ENCODE measurements at places on chromosomes 7 and 10.

DNA sequence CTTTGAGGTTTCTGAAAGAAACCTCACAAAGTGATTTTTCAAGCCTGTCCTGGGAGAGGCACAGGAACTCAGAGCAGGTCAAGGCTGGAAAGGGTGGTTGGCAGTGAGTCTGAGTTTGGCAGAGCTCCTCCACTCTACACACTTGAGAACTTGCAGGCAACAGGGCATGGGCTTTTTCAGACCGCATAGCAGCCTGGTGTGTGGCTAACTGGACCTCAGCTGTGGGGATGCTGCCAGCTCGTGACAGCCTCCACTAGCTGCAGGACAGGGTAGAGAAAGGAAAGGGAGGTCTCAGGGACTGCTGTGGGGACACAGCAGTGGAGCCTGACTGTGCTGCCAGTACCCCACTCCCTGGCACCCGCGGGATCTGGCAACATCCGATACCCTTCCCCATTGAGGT is 2.6 kb downstream of the CDHR1 start:
- no peak for DNase-seq

GRCh38 chr10:115503546-115503945 is 410.4 kb downstream of the ATRNL1 start:
- DNase-seq, result no peak

- no peak for DNase-seq
These were observed 650 bp upstream of the ZFAND2A start for GRCh38 chr7:1160670-1161021.

DNA sequence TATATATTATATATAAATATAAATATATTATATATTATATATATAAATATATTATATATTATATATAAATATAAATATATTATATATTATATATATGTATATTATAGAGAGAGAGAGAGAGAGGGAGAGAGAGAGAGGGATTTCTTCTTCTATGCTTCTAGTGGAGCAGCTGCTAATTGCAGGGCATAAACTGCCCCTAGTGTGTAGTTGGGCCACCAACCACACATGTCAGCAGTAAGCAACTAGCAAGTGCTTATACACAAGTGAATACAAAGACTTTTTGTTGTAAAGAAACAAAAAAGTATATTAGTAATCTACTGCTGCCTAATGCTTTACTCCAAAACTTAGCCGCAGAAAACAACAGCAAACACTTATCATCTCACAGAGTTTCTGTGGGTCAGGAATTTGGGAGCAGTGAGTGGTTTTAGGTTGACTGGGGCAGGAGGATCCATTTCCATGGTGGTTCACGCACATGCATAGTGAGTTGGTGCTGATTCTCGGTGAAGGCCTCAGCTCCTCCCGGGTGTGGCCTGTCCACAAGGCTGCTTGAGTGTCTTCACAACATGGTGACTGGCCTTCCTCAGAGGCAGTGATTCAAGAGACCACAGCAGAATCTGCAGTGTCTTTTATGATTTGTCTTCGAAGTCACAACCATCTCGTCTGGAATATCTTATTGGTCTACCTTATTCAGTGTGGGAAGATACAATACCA is 25.5 kb upstream of the BAG3 start:
- no peak for DNase-seq

DNA sequence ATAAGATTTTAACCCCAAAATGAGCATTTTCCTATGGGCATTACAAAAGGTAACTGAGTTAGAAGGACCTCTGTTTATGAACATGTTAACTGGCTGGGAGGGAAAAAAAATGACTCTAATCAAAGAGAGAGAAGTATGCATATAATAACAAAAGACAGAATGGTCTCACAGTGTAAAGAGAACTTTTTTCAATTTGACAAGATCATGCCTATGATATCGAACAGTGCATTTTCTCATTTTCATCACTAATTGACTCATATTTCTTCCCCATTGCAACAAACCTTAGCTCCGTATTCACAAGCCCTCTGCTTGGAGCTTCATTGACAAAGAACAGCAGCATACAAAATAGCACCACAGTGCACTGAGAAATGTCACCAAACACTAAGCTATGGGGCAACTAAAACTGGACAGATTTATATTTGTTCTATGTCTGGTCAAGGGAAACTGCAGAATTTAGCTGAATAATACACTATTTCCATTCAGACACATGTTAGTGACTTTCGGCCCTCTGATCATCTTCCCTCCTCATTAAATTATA is 45.6 kb downstream of the SMURF1 start:
- DNase-seq, result no peak
